ENCODE measurements at places on chromosomes 7 and 10. TPM values are rescaled to one million over a fixed set of nuclear protein-coding genes. Genes with fewer than 3 reads are reported as not detected.

DNA sequence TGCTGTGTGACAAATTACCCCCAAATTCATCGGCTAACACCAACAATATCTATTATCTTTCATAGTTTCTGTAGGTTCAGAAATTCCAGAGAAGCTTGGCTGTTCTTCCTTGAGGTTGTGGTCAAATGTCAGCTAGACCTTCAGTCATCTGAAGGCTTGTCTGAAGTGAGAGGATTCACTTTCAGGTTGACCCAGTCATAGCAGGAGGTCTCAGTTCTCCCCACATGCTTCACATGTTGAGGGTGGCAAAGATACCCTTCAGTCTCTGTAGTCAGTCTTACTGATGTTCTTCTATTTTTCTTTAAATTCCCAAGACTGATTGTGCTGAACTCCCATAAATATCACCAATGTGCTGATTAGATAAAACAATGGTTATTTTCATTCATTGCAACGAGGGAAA is 1692.0 kb downstream of the REEP3 start:
- DNase-seq, result no peak

DNA sequence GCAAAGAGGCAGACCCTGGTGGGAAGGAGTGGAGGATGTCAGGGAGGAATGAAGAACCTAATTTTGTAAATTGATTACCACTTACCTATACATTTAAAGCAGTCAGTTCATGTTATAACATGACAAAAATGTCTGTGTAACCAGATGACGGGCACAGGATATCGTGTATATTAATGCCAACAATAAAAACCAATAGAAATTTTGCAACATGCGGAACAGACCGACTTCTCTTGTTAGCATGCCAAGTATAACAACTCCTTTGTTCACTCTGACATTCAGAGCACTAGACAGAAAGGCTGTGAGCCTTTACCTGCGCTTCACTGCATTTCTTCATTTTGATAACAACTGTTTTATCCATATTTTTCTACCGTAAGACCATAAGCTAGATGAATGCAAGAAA is 29.9 kb downstream of the CDK6 start:
- no peak for DNase-seq

- no peak for DNase-seq
These were observed 39.6 kb downstream of the GLI3 start for GRCh38 chr7:42197451-42197850.

- no peak for DNase-seq
These were observed 2.9 kb upstream of the IFRD1 start for GRCh38 chr7:112447406-112447805.

DNA sequence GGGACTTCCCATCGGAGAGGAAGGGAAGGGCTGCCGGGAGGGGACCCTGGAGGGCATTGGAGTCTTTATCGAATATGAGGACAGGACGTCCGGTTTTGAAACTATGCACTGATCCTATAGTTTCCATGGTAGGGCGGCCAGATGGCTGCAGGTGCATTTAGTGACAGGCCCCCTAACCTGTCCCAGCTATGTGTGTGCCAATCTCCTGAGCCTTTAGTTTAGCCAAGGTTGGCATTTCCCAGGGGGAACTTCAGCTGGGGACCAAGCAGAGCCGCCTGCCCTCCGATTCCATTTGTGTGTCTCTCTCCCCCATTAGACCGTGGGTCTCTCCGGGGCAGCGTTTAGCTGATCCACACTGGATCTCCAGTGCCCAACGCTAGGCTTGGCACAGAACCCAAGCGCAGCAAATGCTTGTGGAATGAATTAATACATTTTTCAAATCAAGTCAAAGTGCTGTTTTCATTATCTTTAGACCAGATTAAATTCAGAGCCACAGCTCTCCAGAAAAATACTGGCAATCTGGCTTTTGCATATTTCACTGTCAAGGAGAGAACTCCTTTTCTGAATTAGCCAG is 19.9 kb downstream of the TMEM270 start:
- DNase-seq, result no peak

DNA sequence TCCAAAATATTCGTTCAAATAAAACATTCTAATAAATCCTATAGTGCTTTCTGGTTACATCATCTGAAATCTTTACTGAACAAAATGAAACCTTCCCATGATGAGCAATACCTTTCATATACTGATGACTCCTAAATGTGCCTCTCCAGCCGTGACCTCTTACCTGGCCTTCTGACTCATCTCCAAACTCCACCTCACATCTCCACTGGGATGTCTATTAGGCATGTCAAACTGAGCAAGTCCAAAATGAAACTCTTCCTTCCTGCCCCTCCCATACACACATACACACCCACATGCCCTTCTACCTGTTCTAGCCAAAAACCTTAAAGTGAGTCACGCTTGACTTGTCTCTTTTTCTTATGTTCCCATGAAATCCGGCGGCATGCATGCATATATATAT is 22.9 kb downstream of the GSAP start:
- DNase-seq, result no peak

GRCh38 chr7:47866120-47866519 is 82.1 kb downstream of the PKD1L1 start:
- no peak for DNase-seq

- DNase-seq, result no peak
These were observed 929 bp upstream of the HGF start for GRCh38 chr7:81770728-81771223.

DNA sequence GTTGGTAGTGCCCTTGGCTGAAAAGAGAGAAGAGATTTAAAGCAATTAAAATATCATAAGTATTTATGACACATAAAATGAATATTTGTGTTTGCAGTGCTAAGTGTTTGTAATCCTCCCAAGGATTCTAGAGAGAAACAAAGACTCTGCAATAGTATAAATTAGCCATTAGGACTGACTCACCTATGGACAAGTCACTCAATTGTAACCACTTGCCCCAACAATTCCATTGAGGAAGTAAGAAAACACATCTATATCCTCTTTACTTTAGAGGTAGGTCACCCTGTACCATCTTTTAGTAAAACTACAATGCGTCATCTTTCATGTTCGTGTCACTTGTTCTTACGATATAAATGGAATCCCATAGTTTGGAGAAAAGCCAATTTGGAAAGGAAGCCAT is 85.7 kb upstream of the INHBA start:
- no peak for DNase-seq

DNA sequence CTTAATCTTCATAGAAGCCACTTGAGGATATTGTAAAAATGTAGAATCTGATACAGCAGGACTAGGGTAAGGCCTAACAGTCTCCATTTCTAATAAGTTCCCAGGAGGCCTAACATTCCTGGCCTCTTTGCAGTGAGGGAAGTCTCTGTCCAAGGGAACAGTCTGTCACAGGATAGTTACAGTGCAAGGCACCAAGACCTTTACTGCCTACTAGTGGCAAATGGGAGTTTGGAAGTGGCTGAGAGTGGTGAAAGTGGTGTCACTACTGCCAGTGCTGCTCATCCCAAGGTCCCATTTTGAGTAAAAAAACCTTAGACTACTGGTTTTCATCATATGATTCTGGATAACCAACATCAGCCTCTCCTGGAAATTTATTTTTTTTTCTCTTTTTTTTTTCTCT is 619.5 kb upstream of the SEMA3D start:
- DNase-seq, result no peak

DNA sequence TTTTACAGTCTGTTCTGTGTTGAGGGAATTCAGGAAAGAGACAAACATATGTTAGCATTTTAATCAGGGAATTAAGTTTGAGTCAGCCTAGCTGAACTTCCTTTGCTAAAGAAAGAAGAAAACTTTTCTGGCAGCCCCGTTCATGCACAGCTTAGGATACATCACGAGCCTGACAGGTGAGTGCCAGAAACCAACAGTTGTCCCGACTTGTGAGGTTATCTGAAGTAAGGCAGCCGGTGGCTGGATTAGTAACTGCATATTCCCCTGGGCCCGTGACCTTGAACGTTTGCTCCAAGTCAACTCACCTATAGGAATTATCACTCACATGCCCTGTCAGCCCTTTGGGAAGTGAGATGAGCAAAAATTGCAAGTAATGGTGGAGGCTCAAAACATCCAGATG is 24.1 kb downstream of the RBM17 start:
- no peak for DNase-seq

DNA sequence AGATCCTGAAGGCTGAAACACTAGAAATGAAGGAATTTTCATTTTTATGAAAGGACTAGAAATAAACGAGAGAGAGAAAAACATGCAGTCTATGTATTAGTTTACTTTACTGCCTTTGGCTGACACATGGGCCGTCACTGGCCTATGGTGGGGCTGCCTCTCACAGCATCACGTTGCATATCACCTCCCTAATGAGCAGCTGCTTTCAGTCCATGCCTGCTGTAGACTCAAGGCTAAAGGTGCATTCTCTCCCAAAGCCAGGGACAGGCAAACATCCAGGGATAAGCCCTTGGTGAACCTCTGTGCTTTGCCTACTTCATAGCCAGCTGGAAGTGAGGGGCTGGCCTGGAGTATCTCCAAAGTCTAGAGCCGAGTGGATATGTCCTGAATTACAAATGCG is 359.4 kb downstream of the GPAM start:
- DNase-seq, result no peak

GRCh38 chr10:57338823-57339558 is 928.7 kb downstream of the IPMK start:
- no peak for DNase-seq

SFTPA1 gene
- total RNA-seq, result not detected

SMO gene
- total RNA-seq, result 0.39 TPM
